DMS 273 treated with DMSO at 0.1 percent for 48 hours (cell line): ENCODE measurements at places on chromosomes 2 and 18.

DNA sequence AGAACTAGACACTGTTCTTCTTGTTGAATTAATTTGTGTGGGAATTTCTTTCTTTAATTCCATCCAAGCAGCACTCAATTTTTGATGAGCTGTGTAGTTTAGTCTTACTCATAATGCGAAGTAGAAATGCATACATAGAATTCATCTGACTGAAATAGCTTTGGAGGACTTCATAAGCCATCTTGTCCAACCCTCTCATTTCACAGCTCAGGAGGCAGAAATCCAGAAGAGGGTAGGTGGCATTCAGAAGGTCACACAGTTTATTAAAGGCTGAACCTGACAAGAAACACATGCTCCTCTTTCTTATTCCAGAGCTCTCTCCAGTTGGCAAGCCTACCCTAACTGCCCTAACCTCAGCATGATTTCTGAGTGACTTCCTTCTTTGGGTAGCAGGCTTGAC is 169.2 kb upstream of the NOSTRIN start:
- no peak for DNase-seq

DNA sequence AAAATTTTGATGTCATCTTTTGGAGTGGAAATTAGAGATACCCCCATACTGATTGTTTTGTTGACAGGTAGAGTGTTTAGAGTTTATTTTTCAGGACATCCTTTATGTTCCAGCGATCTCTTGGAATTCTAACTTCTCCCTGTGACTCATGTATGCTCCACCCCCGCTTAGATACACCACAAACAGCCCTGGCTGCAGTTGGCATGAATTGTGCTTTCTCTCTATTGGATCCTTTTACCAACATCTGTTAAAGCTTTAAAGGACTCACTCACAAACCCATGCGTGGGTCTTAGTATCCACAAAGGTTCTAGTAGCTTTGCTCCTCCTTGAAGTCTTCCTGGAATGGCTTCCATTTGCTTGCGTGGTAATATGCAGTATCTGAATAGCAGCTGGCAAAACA is 409.5 kb upstream of the POU3F3 start:
- no peak for DNase-seq

DNA sequence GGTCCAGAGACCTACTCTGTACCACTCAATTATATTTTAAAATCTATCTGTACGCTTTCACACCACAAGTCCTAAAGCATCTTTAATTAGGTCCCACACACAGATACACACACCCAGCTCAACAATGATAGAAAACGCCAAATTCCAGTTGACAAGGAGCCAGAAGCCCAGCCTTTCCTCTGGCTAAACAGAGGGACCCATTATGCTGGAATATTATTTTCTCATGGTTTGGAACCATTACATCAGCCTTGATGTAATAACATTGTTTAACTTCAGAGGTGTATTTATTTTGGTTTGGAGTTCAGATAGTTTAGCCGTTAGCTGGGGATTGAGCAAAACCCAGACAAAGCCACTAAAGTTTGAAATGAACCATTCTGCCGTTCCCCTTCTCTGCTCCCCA is 14.0 kb upstream of the INHBB start:
- no peak for DNase-seq

GRCh38 chr2:96241900-96242611 is 23.7 kb downstream of the TMEM127 start:
- no peak for DNase-seq

GRCh38 chr2:215532844-215533243 is 97.0 kb upstream of the FN1 start:
- DNase-seq, result no peak

GRCh38 chr18:41870191-41870590 is 84.8 kb upstream of the PIK3C3 start:
- no peak for DNase-seq

DNA sequence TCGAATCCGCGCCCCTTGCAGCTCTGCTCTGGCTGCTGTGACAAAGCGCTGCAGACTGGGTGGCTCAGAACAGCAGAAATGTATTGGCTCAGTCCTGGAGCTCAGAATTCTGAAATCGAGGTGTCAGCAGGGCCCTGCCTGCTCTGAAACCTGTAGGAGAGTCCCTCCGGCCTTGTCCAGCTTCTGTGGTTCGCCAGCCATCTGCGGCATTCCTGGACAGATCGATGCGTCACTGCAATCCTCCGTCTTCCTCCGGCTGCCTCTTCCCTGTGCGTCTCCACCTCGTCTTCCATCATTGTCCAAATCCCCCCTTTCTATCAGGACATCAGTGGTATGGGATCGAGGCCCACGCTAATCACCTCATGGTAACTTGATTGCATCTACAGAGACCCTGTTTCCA is 115.2 kb downstream of the RNF144A start:
- no peak for DNase-seq

- no peak for DNase-seq
Measured at GRCh38 chr2:56299171-56299691, 115.4 kb downstream of the CCDC85A start.

DNA sequence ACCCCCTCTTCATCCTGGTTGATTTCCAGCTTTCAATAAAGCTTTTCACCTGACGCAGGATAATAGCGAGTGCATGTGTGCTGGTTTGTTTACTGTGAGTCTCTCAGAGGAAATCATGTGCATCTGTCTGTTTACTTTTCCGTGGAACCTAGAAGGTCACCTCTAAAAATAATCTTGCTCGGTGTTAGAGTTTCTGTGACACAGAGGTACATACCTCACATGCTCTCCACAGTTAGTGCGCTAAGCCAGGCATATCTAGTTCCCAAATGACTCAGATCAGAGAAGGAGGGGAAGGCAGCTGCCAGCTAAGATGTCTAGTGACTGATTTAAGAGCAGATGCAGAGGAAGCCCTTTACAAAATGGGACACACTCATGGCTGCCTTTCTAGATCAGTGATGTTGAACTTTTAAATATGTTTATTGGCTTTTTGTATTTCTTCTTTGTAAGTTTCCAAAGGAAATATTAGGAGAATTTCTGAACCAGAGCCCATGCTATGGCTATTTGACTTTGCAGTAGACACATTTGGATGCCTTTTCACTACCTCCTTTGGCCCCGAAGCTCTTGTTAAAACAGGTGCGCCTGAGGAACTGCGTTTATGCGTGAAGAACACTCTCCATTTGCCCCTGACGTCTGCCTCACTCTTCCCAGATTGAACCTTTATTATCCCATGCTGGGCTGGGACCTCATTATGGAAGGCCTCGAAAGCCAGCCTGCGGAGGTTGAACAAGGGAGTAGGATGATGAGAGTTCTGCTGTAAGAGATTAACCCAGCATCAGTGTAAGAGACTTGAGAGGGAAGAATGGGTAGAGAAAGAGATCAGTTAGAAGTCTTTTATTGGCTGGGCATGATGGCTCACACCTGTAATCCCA is 145.6 kb downstream of the FAM161A start:
- DNase-seq, result no peak

DNA sequence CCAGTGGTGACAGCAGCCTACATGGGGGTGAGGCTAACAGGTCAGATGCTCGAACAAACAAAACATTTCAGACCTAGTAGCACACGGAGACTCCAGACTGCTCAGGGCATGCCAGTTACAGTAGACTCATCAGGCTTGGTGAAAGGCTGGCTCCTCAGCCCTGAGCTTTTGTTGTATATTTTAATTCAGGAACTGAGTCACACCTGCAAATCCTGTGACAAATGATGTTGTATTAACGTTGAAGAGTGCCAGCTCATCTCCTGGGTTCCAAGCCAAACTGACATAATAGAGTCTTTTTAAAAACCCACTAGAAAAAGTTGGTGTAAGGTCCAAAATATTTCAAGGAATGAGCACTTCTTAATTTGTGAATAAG is 65.3 kb downstream of the C1D start:
- no peak for DNase-seq

DNA sequence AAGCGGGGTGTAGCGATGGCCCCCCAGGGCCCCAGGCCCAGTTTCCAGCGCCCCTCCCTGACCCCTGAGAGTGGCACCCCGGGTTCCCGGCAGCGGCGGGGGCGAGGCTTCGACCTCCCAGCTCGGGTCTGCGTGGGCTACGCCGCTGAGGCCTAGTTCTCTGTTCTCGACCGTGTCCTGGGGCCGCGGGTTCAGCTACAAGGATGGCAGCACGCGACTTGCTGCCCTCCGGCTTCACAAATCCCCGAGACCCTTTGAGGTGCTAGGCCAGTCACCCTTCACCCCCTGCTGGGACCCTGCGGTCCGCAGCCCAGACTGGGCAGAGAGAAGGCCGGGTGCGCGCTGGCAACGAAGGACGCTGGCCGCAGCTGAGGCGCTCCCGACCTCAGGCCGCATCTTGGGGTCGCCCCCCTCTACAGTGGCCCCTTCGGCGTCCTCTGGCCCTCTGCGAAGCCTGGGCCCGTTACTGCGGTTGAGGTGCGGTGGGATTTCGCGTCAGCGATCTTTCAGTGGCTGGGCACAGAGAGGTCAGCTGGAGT is 1.2 kb downstream of the OTX1 start:
- no peak for DNase-seq

GRCh38 chr2:212135739-212136138 is 402.9 kb downstream of the ERBB4 start:
- DNase-seq, result peak; percentile 98

- no peak for DNase-seq
Measured at GRCh38 chr2:226799976-226800940, 638 bp upstream of the IRS1 start.

DNA sequence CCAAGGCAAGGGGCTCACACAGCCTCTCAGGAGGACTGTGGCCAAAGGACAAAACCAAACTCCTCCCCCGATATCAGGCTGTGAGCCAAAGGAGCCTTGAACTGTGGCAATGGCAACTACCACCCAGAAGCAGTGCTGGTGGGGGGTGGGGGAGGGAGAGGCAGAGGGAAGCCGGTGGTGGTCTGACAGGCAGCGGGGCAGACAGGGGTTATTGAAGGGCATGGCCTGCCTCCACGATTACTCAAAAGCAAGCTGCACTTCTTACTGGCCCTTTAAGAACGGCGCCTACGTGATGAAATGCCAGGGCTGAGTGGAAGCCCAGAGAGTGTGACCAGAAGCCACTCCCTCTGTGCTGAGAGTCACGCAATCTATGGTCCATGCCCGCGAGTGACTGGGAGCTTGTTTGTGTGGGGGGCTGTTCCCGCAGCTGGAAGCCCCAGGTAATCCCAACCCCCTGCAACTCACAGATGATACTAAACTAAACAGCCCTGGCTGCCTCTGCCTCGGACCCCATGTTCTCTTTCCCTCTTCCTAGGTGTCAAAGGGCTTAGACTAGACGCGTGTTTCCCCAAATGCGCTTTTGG is 128.2 kb upstream of the CXCR4 start:
- DNase-seq, result no peak

DNA sequence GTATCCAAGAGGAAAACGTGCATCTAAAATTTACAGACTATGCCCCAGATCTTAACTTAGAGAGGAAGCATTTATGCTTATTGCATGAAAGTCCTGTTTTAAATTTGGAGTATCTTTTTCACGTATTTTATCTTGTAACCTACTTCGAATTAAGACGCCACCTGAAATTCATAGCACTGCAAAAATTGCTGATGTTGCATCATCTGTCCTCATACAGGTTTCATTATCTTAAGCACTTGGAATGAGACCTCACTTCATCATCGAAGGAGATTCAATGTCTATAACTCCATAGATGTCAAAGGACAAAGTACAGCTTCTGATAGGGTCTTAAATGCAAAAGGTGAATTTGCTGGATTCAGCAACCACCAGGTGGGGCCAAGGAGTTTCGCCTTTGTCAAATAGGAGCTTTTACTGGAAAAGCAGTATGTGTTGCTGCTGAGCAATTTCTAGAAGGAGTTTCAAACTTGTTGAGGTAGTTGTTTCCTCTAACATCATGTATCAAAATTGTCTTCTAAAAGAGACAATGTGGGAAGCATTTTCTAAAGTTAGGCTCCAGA is 106.4 kb upstream of the CCDC85A start:
- DNase-seq, result no peak

DNA sequence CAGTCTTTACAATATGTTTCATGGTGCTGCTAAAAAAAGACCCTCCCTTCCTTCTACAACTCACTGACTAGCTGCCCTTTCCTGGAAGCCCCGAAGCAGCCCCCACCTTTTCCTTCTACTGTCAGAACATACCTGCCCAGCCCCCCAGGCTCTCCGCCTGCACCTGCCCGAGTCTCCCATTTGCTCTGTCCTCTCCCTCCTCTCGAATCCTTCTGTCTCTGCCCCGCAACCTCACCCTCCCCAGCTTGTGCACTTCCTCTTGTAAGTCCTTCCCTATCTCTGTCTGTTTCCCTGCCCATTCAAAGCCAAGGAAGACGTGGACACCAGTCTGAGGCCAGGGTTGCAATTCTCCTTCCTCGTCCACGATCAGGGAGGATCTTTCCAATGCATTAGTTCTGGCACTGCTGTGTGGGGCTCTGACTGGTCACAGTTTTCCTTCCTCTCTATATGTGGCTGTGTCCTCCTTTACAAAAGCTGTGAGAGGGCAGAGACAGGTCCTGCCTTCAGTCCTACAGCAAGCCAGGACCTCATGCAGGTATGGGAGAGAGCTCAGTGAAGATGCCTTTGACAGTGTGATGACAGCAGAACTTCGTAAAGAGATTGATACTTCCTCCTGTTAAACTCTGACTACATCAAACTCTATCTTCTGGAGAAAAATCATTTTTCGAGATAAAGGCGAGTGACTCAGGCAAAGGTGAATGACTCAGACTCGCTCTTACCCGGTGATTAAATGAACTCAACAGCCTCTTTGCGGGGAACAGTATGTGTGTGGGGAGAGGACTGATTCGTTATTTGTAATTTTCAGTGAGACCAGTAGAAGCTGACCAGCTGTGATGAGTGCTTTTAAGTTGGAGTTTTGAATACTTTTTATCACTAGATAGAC is 14.2 kb downstream of the TNFRSF11A start:
- no peak for DNase-seq

DNA sequence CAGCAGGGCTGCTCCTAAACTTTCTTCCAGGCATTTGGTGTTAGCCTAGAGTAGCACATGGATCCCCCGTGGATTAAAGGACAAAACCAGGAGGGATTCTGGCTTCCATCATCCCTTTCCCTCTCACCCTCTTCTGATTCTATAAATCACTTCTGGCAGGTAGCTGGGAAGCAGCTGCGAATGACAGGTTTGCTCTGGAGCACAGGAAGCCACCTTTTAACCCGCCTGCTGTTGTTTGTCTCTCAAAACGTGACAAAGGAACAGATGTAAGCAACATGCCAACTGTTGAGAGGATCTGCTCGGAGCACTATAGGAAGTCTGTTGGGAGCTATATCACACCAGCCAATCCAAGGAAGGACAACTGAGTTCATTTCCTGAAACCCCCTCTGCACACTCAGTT is 101.9 kb downstream of the ACTR2 start:
- DNase-seq, result peak; percentile 22

- no peak for DNase-seq
Measured at GRCh38 chr2:223097888-223098383, 45.9 kb downstream of the KCNE4 start.

DNA sequence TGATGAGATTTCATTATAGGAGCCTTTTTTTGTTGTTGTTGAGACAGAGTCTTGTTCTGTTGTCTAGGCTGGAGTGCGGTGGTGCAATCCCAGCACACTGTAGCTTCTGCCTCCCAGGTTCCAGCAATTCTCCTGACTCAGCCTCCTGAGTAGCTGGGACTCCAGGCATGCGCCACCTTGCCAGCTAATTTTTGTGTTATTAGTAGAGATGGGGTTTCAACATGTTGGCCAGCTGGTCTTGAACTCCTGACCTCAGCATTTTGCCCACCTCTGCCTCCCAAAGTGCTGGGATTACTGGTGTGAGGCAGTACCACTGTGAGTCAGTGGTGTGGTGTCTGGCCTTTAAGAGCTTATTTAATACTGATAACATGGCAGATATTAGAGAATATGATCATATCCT is 60.1 kb downstream of the MOB4 start:
- DNase-seq, result no peak

- DNase-seq, result no peak
Measured at GRCh38 chr2:123961576-123961975, 63.5 kb upstream of the CNTNAP5 start.

- DNase-seq, result peak; percentile 79
Measured at GRCh38 chr2:235050980-235051351, 99.1 kb downstream of the SH3BP4 start.

GRCh38 chr2:86022661-86023365 is 82.9 kb downstream of the POLR1A start:
- no peak for DNase-seq
